ENCODE measurements at places on chromosomes 4 and X. TPM values are rescaled to one million over a fixed set of nuclear protein-coding genes. Genes with fewer than 3 reads are reported as not detected.

CT83 gene
- not detected for total RNA-seq

FAM184B gene
- total RNA-seq = not detected

FGA gene
- total RNA-seq = not detected

MAGEE2 gene
- total RNA-seq = not detected

FHIP1A gene
- 0.19 TPM for total RNA-seq

SLC38A5 gene
- total RNA-seq = 83.5 TPM

HAUS3 gene
- total RNA-seq = 18.6 TPM

ZFP92 gene
- 0.98 TPM for total RNA-seq

BEX2 gene
- total RNA-seq = 7.4 TPM

ZAR1 gene
- total RNA-seq = not detected

PCDH11X gene
- 0.05 TPM for total RNA-seq

PCDH7 gene
- total RNA-seq = not detected

CLNK gene
- total RNA-seq = not detected

NAA11 gene
- not detected for total RNA-seq

HHIP gene
- total RNA-seq = not detected

UNC5C gene
- 0.07 TPM for total RNA-seq

NXF2 gene
- not detected for total RNA-seq

PRDX4 gene
- total RNA-seq = 48.8 TPM

PDGFC gene
- total RNA-seq = not detected

ZNF141 gene
- total RNA-seq = 35.3 TPM

PALLD gene
- total RNA-seq = 11.0 TPM

MEPE gene
- total RNA-seq = not detected

PCDH19 gene
- total RNA-seq = not detected

RTL3 gene
- total RNA-seq = not detected

SYN1 gene
- total RNA-seq = 0.98 TPM

CSAG1 gene
- total RNA-seq = not detected

PABPC5 gene
- total RNA-seq = not detected

SHROOM4 gene
- not detected for total RNA-seq

NEXMIF gene
- total RNA-seq = 0.33 TPM

NPY2R gene
- total RNA-seq = not detected

RP2 gene
- 3.3 TPM for total RNA-seq

CT55 gene
- total RNA-seq = not detected

ARX gene
- not detected for total RNA-seq

MAGEA11 gene
- total RNA-seq = not detected

BGN gene
- total RNA-seq = not detected

PRRG3 gene
- not detected for total RNA-seq
